Spleen (tissue), 13 donors: ENCODE measurements at places on chromosomes 7 and 10. TPM values are rescaled to one million over a fixed set of nuclear protein-coding genes. Genes with fewer than 3 reads are reported as not detected.

DNA sequence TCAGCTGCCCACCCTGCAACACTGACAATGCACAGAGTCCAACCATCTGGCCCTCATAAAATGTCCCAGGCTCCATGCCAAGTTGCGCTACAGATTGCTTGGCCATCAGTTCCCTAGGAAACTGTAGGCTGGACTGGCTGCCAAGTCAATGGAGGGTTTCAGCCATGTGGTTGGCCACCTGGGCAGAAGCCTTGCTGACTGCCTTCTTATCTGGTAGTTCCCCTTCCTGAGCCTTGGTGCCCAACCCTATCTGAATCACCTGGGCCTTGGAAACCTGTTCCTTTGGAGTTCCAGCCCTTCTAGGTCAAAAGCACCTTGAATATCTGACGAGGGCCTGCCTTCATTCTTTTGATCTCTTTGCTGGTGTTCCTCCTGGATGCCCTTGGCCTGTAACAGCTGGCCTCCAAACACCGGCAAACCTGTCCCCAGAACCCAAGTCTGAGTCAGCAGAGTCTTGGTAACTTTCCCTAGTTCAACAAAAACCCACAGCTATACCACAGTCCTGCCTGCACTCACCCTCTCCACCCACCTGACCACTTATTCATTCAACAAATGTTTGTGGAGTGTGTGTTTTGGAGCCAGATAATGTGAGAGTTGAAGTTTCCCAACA, 37.4 kb upstream of the KDM7A start:
- DNase-seq = no peak
- H3K27me3 ChIP-seq = no peaks in the 10 kb centered on the region

GPR146 gene
- total RNA-seq = 18.9 TPM

- H3K4me1 ChIP-seq = no peaks in the 10 kb centered on the region
- H3K27me3 ChIP-seq = no peaks in the 10 kb centered on the region
Observed at GRCh38 chr7:83546586-83546985, 102.4 kb downstream of the SEMA3E start.

DNA sequence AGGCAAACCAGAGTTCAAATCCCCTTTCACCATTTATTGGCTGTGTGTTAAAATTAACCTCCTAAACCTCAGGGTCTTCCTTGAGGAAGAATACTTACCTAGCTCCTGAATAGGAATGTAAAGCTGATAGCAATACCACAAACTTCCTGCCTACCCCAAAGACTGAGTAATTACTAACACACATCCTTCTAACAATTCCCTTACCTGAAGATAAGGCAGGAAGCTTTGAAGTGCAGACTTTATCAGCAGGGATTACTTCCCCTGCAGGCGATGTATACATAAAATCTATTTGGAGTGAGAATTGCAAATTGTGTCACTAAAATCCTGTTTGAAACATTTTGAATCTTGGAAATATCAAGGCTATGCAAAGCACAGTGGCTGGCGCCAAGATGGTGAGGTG, 21.2 kb downstream of the EVX1 start:
- H3K4me3 ChIP-seq = no peak overlapping the region
- DNase-seq = no peak
- H3K4me1 ChIP-seq = no peaks in the 10 kb centered on the region
- H3K36me3 ChIP-seq = no peaks in the 10 kb centered on the region
- H3K27me3 ChIP-seq = no peaks in the 10 kb centered on the region

DNA sequence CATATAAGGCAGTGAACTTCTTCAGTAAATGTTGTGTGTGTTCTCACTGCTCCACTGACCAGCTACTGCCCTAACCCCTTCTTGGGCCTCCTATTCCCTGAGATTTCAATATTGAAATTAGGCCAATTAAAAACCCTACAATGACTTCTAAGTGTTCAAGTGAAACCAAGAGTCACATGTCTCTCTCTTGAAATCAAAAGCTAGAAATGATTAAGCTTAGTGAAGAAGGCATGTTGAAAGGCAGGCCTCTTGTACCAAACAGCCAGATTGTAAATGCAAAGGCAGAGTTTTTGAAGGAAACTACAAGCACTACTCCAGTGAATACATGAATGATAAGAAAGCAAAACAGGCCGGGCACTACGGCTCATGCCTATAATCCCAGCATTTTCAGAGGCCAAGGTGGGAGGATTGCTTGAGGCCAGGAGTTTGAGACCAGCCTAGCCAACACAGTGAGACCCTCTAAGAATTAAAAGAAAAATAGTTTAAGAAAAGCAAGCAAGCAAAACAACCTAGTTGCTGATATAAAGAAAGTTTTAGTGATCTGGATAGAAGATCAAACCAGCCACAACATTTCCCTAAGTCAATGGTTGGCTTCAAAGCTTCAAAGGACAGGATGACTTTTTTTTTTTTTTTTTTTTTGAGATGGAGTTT, 22.3 kb downstream of the BRAF start:
- H3K27me3 ChIP-seq = no peaks in the 10 kb centered on the region
- DNase-seq = no peak
- H3K27ac ChIP-seq = no peak overlapping the region
- peaks cover 16% of the 10 kb centered on the region for H3K4me1 ChIP-seq
- no peaks in the 10 kb centered on the region for H3K36me3 ChIP-seq

DNA sequence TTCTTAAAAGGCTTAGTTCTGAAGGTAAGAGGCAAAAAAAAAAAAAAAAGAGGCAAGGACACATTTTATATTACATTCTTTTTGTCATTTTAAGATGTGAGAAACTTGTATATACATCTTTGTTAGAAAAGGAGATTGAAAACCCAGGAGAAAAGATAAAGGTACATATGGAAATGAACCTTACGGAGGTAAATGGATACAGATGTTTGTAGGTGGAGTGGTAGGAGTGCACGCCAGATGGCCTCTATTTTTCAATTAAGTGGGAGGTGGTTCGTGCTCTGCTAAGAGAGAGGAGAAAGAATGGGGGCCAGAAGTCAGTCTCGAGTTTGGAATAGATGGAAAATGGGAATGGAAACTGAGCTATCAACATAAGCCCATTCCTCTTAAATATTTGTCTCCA, 622.5 kb upstream of the GHITM start:
- H3K4me3 ChIP-seq = no peak overlapping the region
- H3K4me1 ChIP-seq = no peaks in the 10 kb centered on the region
- no peak for DNase-seq
- no peak overlapping the region for H3K27ac ChIP-seq
- H3K27me3 ChIP-seq = no peaks in the 10 kb centered on the region

EIF4EBP2 gene
- total RNA-seq = 67.3 TPM

GRCh38 chr7:131004371-131004770, 270.4 kb upstream of the KLF14 start:
- no peak for DNase-seq
- no peaks in the 10 kb centered on the region for H3K36me3 ChIP-seq
- H3K27me3 ChIP-seq = no peaks in the 10 kb centered on the region

POU6F2 gene
- total RNA-seq = not detected

GRCh38 chr10:11874568-11875493, 51.7 kb downstream of the PROSER2 start:
- H3K4me3 ChIP-seq = no peak overlapping the region
- no peaks in the 10 kb centered on the region for H3K27me3 ChIP-seq
- H3K4me1 ChIP-seq = peaks cover 6% of the 10 kb centered on the region
- peaks cover 7% of the 10 kb centered on the region for H3K36me3 ChIP-seq
- peak overlapping the region; percentile 49 for H3K27ac ChIP-seq

- no peak for DNase-seq
- H3K36me3 ChIP-seq = no peaks in the 10 kb centered on the region
- no peak overlapping the region for H3K4me3 ChIP-seq
- H3K27ac ChIP-seq = no peak overlapping the region
- no peaks in the 10 kb centered on the region for H3K4me1 ChIP-seq
Observed at GRCh38 chr7:132980402-132980801, 101.5 kb downstream of the CHCHD3 start.

DNA sequence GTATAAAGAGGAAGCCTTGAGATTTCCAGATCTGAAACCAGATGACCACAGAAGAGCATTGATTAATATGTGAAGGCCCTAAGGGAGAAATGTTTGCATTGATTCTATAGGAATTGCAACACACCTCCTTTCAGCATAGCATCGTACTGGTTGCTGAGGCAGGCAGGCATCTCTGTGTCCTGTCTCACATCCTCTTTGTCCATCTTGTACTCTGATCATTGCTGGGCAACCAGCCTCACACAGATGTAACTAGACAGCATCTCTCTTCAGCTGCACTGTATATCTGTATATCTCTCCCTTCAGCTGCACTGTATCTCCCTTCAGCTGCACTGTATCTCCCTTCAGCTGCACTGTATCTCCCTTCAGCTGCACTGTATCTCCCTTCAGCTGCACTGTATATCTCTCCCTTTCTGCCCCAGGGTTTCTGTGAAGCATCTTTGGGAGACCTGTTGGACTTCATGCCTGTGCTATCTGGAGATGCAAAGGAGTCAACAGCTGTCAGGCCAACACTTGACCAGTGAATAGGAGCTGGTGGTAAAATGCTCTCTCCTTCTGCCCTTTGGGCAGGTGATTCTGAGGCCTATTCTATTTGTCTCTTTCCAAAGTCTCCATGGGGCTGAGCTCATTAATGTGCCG, 40.3 kb downstream of the TMEM178B start:
- no peak overlapping the region for H3K27ac ChIP-seq
- no peaks in the 10 kb centered on the region for H3K27me3 ChIP-seq
- no peak overlapping the region for H3K4me3 ChIP-seq
- no peaks in the 10 kb centered on the region for H3K36me3 ChIP-seq

CTAGE6 gene
- 0.50 TPM for total RNA-seq

ADIRF gene
- 72.2 TPM for total RNA-seq

- DNase-seq = no peak
- H3K27me3 ChIP-seq = no peaks in the 10 kb centered on the region
- no peak overlapping the region for H3K4me3 ChIP-seq
- no peaks in the 10 kb centered on the region for H3K36me3 ChIP-seq
Observed at GRCh38 chr7:106082087-106082854, 29.8 kb downstream of the SYPL1 start.

DNA sequence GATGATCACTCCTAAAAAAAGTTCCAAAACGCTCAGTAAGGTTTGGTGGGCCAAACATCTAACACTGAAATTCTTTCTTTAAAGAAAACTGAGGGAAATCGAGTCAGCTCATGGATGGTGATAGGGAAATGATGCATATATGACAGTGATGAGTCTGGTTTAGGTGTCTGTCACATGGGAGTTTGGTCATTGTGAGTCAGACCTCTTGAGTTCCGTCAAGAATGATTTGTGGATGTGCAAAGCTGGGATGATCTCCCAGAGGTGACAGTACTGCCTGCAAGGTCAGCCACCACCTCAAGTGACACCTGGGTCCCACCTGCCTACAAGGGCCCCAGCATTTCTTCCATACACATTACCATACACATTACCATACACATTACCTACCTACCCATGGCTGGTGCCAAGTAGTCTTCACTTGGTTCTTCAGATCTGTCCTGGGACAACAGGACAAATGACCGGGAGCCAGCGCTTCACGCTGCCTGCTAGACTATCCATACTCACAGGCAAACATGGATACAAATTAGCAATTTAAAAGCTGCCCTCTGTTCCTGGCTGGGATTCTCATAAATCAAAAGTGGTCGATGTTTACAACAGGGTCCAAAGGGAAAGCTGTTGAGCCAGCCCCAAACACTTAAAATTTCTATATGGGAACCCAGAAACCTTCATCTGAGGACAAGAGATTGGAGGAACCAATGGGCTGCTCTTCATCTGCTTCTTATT, 128.4 kb downstream of the ADAM12 start:
- no peak for DNase-seq
- H3K36me3 ChIP-seq = no peaks in the 10 kb centered on the region
- no peak overlapping the region for H3K4me3 ChIP-seq
- H3K4me1 ChIP-seq = no peaks in the 10 kb centered on the region
- peaks cover 5% of the 10 kb centered on the region for H3K27me3 ChIP-seq
- no peak overlapping the region for H3K27ac ChIP-seq

FZD8 gene
- 18.6 TPM for total RNA-seq

PMS2 gene
- total RNA-seq = 13.6 TPM

SLC18A2 gene
- total RNA-seq = 0.37 TPM

DNA sequence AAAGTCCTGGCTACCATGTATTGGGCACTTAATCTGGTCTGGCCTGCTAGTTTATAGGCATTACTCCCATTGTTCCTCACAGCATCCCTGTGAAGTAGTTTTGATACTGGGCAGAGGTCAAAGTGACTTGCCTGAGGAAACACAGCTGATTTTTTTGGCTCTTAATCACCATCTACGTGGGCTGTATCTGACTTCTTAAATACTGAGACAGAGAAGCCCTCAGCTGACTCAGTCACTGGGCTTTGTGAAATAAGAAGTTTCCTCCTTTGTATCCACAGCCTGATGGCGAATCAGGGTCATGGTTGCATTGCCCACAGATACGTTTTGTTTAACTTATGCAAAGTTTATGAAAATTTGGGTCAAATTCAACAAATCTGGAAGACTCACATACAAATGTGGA, 13.2 kb downstream of the TACR2 start:
- no peak overlapping the region for H3K4me3 ChIP-seq
- no peak overlapping the region for H3K27ac ChIP-seq
- peaks cover 13% of the 10 kb centered on the region for H3K4me1 ChIP-seq
- DNase-seq = no peak

STEAP2 gene
- total RNA-seq = 6.6 TPM

DNA sequence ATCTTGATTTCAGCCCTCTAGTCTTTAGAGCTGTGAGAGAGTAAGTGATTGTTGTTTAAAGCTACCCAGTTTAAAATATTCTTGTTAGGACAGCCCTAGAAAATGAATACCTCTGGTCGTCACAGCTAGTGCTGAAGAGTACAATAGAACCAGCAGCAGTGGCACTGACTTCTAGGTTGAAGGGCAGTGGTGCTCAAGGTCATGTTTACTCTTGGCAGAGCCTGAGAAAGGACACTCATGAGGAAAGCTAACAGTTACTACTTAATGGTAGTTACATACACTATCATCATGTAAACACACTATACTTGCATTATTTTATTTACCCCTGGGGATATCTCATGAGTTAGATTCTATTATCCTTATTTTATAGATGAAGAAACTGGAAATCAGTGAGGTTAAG, 323.0 kb downstream of the SH2D4B start:
- H3K27ac ChIP-seq = no peak overlapping the region
- H3K36me3 ChIP-seq = no peaks in the 10 kb centered on the region
- no peaks in the 10 kb centered on the region for H3K27me3 ChIP-seq
- DNase-seq = no peak
- H3K4me1 ChIP-seq = no peaks in the 10 kb centered on the region

DKK1 gene
- not detected for total RNA-seq

- no peak overlapping the region for H3K4me3 ChIP-seq
- no peaks in the 10 kb centered on the region for H3K27me3 ChIP-seq
- H3K36me3 ChIP-seq = no peaks in the 10 kb centered on the region
- peaks cover 37% of the 10 kb centered on the region for H3K4me1 ChIP-seq
- H3K27ac ChIP-seq = peak overlapping the region; percentile 64
Observed at GRCh38 chr10:12707461-12708185, 293.9 kb downstream of the CCDC3 start.

PGAM2 gene
- total RNA-seq = 0.77 TPM

GRCh38 chr7:2956526-2957368, 86.9 kb downstream of the CARD11 start:
- no peaks in the 10 kb centered on the region for H3K27me3 ChIP-seq
- H3K27ac ChIP-seq = no peak overlapping the region
- no peak for DNase-seq
- H3K4me3 ChIP-seq = no peak overlapping the region

- H3K27ac ChIP-seq = peak overlapping the region; percentile 21
- H3K36me3 ChIP-seq = no peaks in the 10 kb centered on the region
- no peak overlapping the region for H3K4me3 ChIP-seq
- no peak for DNase-seq
- H3K27me3 ChIP-seq = no peaks in the 10 kb centered on the region
Observed at GRCh38 chr7:6226194-6226799, 46.1 kb downstream of the CYTH3 start.

NEUROD6 gene
- total RNA-seq = not detected

- no peak overlapping the region for H3K4me3 ChIP-seq
- peak; percentile 18 for DNase-seq
- H3K36me3 ChIP-seq = no peaks in the 10 kb centered on the region
- H3K4me1 ChIP-seq = no peaks in the 10 kb centered on the region
- H3K27me3 ChIP-seq = no peaks in the 10 kb centered on the region
- H3K27ac ChIP-seq = no peak overlapping the region
Observed at GRCh38 chr10:70664702-70665195, 7.6 kb upstream of the ADAMTS14 start.

SKIDA1 gene
- 0.66 TPM for total RNA-seq

ZNF273 gene
- 6.7 TPM for total RNA-seq
